Right forelimb (tissue), 1 donor: ENCODE measurements at places on chromosomes 1 and 21.
A peak's percentile ranks its signal among the peaks of the same experiment; 100 is the strongest.

DNA sequence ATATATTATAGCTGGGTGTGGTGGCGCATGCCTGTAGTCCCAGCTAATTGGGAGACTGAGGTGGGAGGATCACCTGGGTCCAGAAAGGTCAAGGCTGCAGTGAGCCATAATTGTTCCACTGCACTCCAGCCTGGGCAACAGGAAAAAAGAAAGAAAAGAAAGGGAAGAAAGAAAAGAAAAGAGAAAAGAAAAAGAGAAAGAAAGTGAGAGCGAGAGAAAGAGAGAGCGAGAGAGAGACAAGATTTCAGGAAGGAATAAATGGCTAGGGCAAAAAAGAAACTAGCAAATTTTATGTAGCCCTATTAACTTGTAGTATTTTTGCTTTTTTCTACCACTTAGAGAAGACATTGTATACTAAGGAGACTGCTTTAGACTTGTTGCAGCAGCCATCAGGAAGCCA lies 6.2 kb downstream of the NRAS start:
- DNase-seq: no peak

- no peak for DNase-seq
These were observed 52.5 kb downstream of the NFASC start for GRCh38 chr1:204923201-204923600.

GRCh38 chr1:245216366-245217115 lies 61.8 kb downstream of the KIF26B start:
- DNase-seq: no peak

- DNase-seq: no peak
These were observed 249.4 kb downstream of the PLPP3 start for GRCh38 chr1:56329970-56330369.

- DNase-seq: no peak
These were observed 648.9 kb upstream of the CXADR start for GRCh38 chr21:16863908-16864307.

DNA sequence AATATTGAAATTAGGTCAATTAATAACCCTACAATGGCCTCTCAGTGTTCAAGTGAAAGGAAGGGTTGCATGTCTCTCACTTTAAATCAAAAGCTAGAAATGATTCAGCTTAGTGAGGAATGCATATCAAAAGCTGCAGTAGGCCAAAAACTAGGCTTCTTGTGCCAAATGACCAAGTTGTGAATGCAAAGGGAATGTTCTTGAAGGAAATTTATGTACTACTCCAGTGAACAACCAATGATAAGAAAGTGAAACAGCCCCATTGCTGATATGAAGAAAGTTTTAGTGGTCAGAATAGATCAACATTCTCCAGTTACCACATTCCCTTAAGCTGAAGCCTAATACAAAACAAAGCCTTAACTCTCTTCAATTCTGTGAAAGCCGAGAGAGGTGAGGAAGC lies 10.0 kb downstream of the MAEL start:
- no peak for DNase-seq

DNA sequence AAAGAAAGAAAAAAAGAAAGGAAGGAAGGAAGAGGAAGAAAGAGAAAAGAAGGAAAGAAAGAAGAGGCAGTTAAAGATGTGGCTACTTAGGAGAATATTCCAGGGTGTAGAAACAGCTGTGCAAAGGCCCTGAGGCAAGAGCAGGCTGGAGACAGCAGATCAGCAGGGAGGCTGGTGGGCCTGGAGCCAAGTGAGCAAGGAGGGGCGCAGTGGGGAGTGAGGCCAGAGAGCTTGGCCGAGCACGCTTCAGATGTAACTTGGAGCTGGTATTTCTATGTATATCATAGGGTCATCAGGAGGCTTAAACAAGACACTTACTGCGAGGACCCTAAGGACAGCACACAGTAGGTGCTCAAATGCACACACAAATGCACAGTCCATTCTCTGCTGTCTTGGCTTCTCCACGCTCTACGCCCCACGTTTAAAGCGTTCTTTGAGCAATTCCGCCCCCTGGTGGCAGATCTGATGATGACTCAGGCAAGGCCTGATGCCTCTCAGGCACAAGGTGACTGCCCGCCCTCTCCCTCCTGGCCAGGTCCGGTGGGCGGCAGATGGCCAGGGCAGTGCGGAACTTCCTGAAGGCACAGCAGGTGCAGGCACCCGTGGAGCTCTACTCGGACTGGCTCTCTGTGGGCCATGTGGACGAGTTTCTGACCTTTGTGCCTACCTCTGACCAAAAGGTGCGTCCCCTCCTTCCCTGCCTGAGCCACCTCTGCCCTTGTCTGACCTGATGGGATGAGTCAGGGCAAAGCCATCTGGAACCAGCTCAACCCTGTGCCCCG lies 11.9 kb upstream of the PADI3 start:
- peak; percentile 88 for DNase-seq

GRCh38 chr1:84410328-84411095 lies 12.2 kb downstream of the DNASE2B start:
- DNase-seq: no peak

DNA sequence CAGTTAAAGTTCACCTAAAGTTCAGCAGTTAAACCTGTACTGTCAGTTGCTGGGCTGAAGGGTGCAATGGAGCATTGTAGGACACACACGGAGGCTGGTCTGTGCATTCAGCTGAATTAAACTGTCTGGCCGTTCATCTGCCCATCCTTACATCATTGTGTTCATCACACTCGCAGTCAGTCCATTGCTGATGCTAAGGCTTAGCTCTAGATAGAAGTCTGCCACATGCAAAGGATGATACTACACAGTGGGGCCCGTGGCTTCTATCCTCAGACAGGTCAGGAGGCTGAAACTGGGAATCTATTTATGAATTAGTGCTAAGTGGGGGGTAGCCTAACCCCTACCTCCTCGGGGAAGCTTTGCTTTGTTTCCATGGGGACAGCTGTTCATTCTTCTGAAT lies 60.4 kb downstream of the CNIH3 start:
- no peak for DNase-seq

DNA sequence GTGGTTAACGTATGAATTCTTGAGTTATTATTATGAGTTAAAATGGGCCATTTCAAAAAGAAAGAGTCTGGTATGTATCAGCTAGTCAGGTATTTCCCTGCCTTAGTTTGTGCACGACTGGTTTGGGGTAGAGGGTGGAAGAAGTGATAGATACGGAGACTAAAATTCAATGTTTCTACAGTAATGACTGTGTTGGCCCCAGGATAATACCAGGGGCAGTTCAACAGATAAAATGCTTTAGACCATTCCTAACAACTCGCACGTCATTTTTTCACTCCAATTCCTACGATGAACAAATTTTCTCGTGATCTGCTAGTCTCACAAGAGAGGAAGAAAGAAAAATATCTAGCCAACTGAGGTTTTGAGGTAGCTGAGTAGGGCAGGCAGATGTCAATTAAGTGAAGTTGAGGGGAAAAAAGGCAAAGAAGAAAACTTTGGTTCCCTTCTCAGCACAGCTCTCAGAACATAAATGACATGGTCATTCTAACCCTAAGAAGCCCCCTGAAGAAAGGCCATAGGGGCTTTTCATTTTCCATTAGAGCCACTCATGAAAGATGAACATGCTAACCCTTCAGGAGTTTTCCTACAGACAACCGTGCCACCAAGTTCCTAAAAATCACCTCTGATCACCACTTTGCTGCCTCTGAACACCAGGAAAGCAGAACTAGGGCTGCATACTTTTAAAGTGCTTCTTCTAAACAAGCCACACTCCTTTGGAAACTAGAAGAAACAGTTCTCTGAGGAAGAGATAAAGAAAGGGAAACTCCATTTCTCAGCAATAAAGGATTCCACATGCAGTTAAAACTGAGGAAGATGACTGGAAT lies 5.6 kb downstream of the MCOLN2 start:
- no peak for DNase-seq

DNA sequence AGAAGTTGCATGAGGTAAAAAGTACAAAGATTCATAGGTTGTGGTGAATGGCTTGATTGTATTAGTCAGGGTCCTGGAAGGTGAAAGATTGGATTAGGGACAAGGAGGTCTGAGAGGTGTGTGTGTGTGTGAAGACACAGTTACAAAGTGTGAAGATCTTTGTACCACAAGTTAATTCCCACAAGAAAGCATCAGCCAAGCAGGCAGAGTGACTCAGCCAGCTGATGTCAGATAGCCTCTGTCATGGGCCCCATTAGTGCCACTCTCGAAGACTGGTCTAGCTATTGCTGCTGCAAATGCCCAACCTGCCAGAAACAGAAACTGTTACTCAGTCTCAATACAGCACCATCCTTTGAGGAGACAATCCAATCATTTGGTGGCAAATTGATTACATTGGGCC lies 96.5 kb downstream of the DTL start:
- DNase-seq: no peak

DNA sequence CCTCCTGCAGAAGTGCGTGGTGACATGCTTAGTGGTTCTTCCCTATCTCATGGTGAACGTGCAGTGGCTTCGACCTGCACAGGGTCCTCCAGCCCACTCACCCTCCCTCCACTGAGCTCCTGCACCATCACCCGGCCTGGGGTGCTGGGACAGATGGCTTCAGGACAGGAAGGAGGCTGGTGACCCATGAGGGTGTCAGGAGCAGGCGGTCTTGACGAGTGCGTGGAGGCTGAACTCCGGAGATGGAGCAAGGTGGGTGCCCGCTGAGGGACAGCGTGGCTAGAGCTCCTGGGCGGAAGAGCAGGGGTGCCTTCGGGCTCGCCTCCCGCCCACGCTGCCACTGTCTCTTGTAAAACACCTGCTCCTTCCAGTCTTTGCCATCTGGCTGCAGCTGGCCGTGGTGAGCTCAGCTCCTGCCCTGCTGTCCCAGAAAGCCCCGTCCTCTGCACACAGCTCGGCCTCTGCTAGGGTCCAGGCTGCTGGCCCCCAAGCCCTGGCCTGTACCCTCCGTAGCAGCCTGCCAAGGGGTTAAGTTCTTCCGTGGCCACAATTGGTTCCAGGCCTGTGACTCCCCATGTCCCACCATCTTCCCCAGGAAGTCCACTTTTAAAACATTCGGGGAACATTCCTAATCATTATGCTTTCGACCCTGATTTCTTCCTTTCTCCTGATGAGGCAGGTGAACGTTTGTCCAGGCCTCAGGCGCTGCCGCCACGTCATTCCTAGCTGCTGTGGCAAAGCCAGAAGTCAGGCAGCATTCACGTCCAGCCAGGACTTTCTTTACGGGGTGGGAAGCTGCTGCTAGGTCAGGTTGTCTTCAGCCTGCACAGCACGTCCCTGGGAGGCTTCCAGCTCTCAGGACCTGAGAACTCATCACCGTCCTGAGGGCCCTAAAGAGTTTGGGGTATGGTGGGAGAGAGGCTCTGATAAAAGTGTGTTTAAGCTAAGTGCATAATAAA lies 8.1 kb downstream of the KRTAP10-1 start:
- DNase-seq: peak; percentile 38

DNA sequence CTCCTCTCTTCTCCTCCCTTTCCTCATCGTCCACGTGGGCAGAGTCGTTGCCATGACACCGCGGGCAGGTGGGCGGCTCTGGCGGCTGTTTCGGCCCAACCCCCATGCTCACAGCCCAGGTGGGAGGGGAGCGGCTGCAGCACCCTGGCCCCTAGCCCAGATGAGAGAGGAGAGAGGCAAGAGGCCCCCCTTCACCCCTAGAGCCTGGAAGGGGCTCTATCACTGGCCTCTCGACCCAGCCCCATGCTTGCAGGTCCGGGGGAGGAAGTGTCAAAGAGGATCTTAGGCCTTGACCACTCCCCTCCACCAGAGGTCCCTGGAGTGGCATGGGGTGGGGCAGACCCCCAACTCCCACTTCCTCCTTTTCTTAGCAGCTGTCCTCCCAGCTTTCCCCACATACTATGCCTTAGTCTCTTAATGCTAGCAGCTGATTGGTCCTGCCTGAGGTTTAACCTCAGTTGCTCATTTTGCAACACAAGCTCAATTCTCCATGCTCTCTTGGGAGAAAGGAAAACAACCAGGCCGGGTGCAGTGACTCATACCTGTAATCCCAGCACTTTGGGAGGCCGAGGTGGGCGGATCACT lies 10.4 kb downstream of the DLGAP3 start:
- DNase-seq: no peak

- DNase-seq: no peak
These were observed 246.3 kb downstream of the SIPA1L2 start for GRCh38 chr1:232383455-232384123.

DNA sequence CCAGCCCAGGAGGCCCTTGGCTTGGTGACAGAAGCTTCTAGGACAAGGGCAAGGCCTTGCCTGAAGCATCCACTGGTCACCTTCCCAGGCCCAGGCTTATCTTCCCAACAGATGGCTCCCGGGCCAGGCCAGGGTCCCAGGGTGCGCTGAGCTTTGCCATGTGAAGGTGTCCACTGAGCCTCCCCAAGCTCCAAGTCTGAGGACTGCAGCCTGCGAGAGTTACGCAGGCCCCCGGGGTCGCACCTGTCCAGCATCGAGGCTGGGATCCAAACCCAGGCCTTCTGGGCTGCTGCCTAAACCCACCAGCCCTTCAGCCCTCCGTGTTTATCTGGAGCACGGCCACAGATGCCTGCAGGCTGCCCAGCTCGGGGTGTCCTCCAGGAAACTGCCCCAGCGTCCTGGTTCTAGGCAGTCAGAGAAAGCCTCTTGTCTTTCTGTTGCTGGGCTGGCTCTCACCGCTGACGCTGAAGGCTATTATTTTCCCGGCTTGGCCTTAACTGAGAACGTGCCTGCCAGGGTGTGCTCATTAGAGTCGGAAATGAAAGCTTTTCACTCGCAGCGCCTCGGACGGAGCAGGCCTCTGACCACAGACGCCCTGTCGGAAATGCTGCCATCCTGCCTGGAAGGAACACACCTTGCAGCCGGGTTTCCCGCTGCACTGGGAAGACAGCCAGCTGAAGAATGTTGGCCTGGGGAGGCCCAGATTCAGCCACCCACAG lies 71.4 kb downstream of the MEGF6 start:
- DNase-seq: peak; percentile 73

DNA sequence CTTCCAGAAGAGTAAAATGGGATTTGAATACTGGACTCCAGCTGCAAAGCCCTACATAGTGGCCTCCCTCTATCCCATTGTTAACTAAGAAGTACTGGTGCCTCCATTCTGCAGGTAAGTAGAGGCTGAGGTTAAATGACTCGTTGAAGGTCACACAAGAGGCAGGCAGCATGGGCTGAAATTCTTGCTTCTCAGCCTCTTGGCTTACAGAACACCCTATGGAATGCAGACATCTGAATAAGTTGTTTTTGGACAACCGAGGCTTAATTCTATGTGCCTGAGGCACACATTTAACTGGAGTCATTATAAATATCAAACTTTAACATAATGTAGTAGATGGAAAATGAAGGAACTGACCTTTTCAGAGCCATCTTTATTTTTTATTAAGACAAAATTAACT lies 5.7 kb downstream of the DNAJC11 start:
- DNase-seq: no peak

GRCh38 chr1:223056802-223057201 lies 86.2 kb downstream of the TLR5 start:
- no peak for DNase-seq
